ENCODE measurements at places on chromosomes 7 and 10. TPM values are rescaled to one million over a fixed set of nuclear protein-coding genes. Genes with fewer than 3 reads are reported as not detected.
A peak's percentile ranks its signal among the peaks of the same experiment; 100 is the strongest.

- no peak for DNase-seq
Observed at GRCh38 chr10:12980713-12981306, 20.7 kb downstream of the CCDC3 start.

DNA sequence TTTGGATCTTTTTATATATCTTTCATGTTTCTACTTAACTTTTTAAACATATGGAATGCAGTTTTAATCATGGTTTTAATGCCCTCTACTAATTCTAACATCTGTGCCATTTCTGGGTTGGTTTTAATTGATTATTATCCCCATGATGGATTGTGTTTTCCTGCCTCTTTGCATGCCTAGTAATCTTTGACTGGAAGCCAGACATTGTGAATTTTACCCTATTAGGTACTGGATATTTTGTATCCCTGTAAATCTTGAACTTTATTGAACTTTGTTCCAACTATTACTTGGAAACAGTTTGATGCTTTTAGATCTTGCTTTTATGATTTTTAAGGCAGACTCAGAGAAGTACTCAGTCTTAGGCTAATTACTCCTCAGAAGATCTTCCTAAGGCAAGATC lies 16.0 kb upstream of the RBM20 start:
- DNase-seq, result no peak

- no peak for DNase-seq
Observed at GRCh38 chr10:104498347-104499081, 142.6 kb upstream of the SORCS3 start.

DNA sequence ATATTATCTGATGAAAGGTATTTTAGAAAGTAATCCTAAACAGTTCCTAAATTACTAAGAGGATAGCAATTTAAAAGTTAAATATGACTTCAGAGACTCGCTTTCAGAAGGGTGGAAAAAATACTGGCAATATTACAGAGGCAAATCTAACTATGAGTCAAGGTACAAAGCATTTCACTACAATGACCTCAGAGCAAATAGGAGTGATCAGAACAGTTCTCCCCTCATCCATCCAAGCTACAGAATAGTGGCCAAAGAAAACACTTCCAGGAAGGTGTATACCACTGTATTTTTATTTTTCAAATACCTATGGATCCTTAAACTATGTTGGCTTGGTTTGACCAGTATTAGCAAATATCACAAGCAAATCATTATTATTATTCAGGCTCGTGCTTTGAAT lies 112.8 kb upstream of the ODAD2 start:
- no peak for DNase-seq

GRCh38 chr10:126421756-126422256 lies 33.5 kb upstream of the ADAM12 start:
- peak; percentile 78 for DNase-seq

- DNase-seq, result no peak
Observed at GRCh38 chr7:115585015-115585718, 445.4 kb downstream of the TFEC start.

GRCh38 chr7:105849122-105849855 lies 27.1 kb downstream of the ATXN7L1 start:
- DNase-seq, result peak; percentile 33

DNA sequence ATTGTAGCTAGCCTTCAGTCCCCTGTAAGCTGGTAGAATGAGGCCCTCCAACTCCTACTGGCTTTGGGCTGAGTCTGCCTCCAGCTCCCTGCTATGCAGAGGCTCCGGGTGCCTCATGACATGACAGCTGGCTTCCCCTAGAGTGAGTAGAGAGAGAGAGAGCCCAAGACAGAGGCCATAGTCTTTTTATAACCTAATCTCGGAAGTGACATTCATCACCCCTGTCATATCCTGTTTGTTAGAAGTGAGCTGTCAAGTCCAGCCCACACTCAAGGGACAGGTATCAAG lies 53.9 kb upstream of the CTBP2 start:
- no peak for DNase-seq

- DNase-seq, result no peak
Observed at GRCh38 chr10:92550924-92551323, 23.0 kb downstream of the IDE start.

- no peak for DNase-seq
Observed at GRCh38 chr10:11017000-11017569, 587 bp upstream of the CELF2 start.

- no peak for DNase-seq
Observed at GRCh38 chr10:60124536-60124935, 218.2 kb upstream of the CCDC6 start.

GRCh38 chr7:150976529-150977381 lies 1.4 kb downstream of the KCNH2 start:
- DNase-seq, result no peak

DNA sequence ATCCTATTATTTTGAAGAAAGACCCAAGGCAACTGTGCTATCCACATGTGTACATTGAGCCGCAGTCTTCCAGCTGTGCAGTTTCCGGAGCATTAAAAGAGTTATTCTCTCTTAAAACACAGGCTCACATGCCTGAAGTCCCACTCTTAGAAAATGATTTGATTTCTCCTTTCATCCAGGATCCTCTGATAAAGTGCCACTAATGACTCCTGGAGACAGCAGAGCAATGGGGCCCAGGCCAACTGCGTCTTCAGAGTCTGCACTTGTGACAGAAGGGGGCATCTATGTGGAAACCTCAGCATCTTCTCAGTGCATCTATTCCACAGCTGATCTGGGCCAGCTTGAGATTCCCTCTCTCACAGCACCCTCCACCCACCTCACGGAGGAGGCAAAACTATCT lies 482.1 kb upstream of the AKR1E2 start:
- DNase-seq, result peak; percentile 47

- no peak for DNase-seq
Observed at GRCh38 chr7:135143885-135144668, 3.8 kb upstream of the TMEM140 start.

DNA sequence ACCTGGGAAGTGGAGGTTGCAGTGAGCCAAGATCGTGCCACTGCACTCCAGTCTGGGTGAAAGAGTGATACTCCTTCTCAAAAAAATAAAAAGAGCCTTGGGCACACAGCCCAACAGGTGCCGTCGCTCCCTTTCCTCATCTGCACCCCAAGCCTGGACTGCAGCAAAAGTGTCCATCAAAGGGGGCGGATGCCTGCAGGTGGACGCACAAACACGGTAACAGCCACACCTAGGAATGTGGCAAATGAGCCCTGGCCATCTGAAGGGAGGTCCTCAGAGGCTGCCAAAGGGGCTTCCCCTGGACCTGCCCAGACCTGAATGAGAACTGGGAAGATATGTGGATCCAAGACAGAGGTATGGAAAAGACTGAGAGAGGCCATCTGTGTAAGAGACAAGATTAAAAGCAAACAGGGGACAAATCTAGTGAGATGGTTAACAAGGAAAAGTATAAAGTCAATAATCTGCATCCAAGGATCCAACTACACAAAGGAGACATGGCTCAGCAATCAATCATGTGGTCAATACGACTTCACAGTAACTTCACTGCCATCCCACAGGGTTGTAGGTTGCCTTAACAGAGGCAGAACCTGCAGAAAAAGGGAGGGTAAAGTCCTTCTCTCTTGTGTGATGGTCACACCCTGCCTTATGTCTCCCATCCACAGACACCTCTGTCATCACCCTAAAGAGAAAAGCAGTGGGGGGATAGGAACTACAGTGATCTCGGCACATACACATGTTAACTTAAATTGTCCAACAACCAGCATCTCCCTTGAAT lies 25.4 kb downstream of the DRGX start:
- DNase-seq, result no peak

GRCh38 chr10:103177123-103177522 lies 15.9 kb downstream of the NT5C2 start:
- DNase-seq, result no peak

- peak; percentile 33 for DNase-seq
Observed at GRCh38 chr7:28564755-28565374, 152.5 kb downstream of the CREB5 start.

GRCh38 chr7:11727864-11728263 lies 104.1 kb downstream of the THSD7A start:
- peak; percentile 64 for DNase-seq

DNA sequence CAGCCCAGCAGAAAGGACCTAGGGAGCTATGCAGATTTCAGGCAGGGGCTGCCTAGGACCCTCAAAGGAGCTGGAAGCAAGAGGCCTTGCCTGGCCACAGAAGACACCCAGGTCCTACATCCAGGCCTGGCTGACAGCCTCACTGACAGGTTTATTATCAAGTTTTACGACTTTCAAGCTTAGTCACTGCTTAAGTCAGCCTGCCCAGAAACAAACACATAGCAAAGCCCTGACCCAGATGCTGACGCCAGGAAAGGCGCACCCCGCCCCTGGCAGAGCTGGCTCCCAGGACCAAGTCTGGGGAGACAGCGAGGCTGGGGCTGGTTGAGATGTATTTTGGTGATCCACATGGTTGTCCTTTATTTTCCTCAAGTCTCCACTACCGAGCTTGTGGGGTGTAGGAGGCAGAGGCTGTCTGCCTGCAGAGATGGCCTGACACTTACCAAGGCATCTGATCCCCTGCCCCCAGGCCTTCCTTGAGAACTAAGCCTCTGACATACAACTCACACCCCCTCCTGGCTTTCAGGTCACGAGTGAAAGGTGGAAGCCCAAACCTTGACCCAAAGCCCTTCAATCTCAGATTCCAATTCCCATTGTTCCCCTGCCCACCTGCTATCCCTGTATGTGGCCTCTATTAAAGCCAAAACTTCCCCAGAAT lies 80.7 kb upstream of the EMX2 start:
- peak; percentile 99 for DNase-seq

GRCh38 chr10:69845574-69846292 lies 44.0 kb downstream of the COL13A1 start:
- peak; percentile 61 for DNase-seq

- DNase-seq, result no peak
Observed at GRCh38 chr10:62617652-62618051, 186.9 kb upstream of the ADO start.

GRCh38 chr7:137878333-137878961 lies 31.7 kb upstream of the DGKI start:
- no peak for DNase-seq

- DNase-seq, result peak; percentile 32
Observed at GRCh38 chr10:6365384-6365783, 162.7 kb downstream of the PFKFB3 start.

DNA sequence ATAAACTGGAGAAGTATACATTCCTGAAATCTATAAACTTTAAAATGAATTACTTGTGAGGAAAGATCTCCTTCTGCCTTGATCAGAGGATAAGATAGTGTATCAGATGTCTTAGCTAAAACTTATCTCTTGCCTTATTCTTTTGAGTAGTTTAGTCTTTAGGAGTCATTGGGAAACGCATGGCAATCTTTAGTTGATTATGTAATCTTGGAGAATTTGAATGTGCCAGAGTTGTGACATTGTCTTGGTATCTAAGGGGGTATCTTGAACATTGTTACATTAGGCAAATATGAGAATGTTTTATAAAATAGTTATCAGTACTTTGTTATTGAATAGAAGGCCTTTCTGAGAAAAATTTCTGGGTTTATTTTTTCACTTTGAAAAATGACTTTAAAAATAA lies 61.6 kb upstream of the ADRA2A start:
- DNase-seq, result no peak

DNA sequence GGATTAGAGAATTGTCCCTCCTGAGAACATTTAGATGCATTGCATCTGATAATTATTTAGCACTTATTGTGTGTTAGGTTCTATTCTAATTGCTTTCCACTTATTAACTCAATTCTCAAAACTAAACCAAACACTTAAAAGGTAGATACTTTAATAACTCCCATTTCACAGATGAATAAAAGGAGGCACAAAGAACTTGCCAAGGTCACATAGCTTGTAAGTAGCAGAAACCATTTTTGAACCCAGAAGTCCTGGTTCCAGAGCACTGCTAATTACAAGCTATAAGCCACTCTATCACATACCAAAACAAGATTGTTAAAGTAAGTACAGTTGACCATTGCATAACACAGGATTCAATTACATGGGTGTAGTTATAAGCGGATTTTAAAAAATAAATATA lies 164.9 kb downstream of the CPED1 start:
- no peak for DNase-seq

DNA sequence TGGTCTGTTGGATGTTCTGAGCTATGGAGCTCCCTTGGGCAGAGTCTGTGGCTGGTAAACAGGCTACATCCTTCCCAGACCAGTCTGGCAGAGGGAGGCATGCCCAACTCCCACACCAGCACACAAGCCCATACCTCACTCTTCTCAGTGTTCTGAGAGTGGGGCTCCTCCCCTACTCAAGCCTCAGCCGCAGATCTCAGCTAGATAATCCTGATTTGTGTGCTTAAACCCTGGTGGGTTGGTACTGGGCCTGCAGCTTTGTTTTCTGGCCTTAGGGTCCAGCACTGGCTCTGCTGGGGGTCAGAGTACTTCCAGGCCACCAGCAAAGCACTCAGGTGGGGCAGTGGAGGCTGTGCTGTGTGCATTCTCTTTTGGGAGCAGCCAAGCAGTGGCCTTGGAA lies 70.4 kb downstream of the MGAM2 start:
- no peak for DNase-seq

DNA sequence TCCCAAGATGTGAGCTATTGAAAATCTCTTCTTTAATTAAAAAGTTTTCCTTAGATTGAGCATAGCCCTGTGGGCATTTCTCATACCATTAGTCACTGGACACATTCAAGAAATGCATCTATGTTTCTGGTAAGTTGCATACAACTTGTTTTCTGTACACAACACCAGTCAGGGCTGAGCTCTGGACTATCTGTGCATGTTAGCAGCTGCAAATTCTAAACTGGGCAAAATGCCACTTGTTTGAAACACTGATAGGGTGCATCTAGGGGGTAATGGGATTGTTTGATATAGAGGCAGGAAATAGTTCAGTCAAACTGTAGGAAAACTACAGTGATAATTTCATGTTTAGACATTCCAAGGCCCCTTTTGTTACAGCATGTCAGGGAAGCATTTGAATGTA lies 145.6 kb upstream of the NPY start:
- no peak for DNase-seq

- no peak for DNase-seq
Observed at GRCh38 chr10:24215603-24216002, 6.7 kb downstream of the KIAA1217 start.

- no peak for DNase-seq
Observed at GRCh38 chr10:34922138-34922537, 107.0 kb upstream of the PARD3 start.

Gene UTF1
- not detected for total RNA-seq

Gene SPAM1
- not detected for total RNA-seq

Gene AFAP1L2
- 7.3 TPM for total RNA-seq

Gene FFAR4
- not detected for total RNA-seq

Gene TAX1BP1
- 70.9 TPM for total RNA-seq

Gene GRM3
- not detected for total RNA-seq

Gene ACTL6B
- not detected for total RNA-seq

Gene CLRN3
- not detected for total RNA-seq

Gene HECW1
- 1.7 TPM for total RNA-seq

Gene SPDYE2
- not detected for total RNA-seq

Gene FKBP6
- total RNA-seq, result not detected

Gene ABLIM1
- total RNA-seq, result 10.0 TPM
